ENCODE measurements at places on chromosomes 3 and 15.

- no peak for DNase-seq
Measured at GRCh38 chr3:44795197-44795596, 33.6 kb downstream of the KIF15 start.

GRCh38 chr3:53495146-53495519 lies 722 bp downstream of the CACNA1D start:
- no peak for DNase-seq

DNA sequence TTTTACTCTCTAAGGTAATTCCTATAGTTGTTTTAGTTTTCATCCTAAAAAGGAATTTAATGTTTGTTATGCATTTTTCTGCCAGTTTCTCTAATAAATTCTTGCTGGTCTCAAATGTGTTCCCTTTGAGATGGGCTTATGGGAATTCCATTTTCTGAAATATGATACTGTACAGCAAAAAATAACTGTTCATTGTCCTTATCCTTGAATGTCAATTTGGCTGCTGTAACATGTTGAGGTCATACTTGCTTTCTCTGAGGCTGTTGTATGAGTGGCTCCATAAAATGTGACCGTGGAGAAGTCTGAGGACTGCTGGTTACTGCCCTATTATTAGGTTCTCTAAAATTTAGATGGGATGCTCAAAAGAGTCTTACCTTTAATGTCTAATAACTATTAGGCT lies 266.5 kb downstream of the ADAMTS17 start:
- DNase-seq, result no peak

DNA sequence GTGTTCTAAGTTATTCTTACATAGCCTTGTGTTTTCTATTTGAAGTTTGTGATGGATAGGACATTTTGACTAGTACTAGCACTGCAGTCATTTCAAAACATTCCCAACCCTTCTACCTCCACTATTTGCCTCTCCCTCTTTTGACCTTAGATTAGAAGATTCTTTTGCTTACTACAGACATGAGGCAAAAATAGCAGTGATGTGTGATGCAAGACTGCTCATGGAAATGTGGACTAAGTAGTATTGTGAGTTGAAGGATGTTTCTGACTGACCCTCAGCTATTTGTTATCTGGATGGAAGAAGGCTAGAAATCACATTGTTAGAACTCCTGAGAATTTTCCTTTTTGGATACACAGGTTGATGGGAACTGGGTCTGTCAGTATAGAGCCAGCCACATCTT lies 45.9 kb downstream of the ATP2C1 start:
- DNase-seq, result no peak

DNA sequence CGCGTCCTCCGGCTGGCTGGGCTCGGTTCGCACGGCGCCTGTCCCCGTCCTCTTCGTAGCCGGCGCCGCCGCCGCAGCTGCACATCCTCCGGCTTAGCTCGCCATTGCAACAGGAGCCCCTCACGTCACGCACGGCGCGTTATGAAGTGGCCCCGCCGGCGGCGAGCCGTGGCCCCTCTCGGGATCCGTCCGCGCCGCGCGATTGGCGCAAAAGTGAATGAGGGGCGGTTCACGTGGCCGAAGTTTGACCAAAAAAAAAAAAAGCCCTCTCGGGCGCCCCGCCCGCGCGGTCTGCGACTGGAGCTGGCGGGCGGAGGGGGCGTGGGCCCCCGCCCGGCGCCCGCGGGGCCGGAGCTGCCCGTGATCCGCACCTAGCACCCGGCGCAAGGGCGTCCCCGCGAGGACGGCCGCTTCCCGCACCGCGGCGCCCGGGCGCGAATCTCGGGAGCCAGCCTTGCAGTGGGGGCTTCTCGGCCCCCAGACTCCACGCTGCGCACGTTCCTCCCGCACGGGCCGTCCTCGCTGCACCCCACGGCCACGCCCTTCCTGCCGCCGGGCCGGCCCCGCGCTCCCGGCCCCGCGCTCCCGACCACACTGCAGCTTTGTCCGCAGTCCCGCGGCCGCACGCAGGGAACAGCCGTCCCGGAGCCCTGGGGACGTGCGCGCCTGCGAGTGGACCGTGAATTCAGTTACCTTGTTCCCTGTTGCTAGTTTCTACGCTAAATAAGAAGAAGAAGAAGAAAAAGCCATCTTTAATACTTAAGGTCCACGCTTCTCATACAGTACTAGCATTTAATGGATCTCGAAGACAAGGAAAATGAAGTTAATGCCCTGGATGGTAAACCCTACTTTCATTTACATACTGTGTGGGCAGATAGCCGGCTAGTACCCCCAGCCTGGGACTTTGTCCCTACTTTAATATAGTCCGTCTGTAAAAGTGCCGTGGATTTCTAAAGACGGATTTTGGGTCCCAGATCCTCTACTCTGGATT lies at the start of gene CHSY1:
Gene CHSY1 (minus strand): TSS at position 219 of the 991 bp plus-strand sequence. CDS start 592 bp downstream, outside the sequence.
- DNase-seq, result peak; percentile 75

- DNase-seq, result no peak
Measured at GRCh38 chr3:20696388-20697150, 510.6 kb upstream of the SGO1 start.

DNA sequence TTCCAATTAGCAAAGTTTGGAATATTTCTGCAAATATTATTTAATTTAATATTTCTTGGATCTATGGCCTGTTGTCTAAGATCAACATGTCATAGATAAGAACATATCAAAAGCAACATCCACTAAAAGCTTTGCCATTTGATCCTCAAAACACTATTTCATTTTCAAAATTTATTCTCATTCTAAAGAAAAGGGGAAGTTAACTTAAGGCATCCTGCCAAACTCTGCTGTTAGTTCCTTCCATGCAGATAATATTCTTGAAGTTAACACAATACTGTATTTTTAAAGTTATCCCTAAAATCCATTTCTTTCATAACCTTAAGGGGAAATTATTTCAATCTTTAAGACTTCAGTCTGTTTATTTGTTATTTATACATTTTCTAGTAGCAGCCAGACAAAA lies 28.2 kb upstream of the GBE1 start:
- no peak for DNase-seq

GRCh38 chr3:37349640-37350039 lies 175.3 kb upstream of the LRRFIP2 start:
- no peak for DNase-seq

- DNase-seq, result no peak
Measured at GRCh38 chr15:40307421-40308211, at the start of gene PLCB2. PLCB2 (minus strand) TSS chr15:40307935; CDS start chr15:40307672, 263 bp downstream.

GRCh38 chr3:183178833-183179549 lies 16.5 kb upstream of the LAMP3 start:
- DNase-seq, result no peak

GRCh38 chr15:78982736-78983135 lies 37.9 kb upstream of the CTSH start:
- no peak for DNase-seq

GRCh38 chr15:75758071-75758872 lies 45.6 kb upstream of the CSPG4 start:
- DNase-seq, result peak; percentile 52

- no peak for DNase-seq
Measured at GRCh38 chr15:81108427-81108826, 25.6 kb upstream of the CFAP161 start.

GRCh38 chr3:170741756-170742529 lies 128.1 kb downstream of the RPL22L1 start:
- no peak for DNase-seq

GRCh38 chr3:179196098-179196497 lies 47.9 kb downstream of the PIK3CA start:
- DNase-seq, result peak; percentile 63

DNA sequence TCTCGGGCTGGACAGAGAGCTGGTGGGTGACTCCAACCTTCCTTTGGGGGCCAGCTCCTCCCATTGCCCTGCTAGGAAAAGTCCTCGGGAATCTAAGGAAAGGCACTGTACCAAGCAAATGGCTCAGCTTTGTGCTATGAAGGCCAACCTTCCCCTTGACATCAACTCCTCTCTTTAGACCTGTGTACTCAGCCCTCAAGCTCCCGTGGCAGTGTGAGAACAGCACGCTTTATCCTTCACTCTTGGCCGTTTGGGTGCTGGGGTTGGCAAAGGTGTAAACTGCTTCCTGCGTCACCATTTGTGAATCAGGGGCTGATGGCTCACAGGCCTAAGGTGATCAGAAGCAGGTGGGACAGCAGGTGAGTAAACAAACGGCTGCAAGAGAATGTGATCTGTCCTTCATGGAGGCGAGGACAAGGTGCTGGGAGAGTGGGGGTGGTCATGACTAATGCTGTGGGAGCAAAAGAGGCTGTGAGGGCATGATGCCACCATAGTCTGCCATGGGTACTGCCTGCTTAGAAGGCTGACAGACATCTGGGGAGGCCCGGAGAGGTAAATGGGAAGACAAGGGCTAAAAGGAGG lies 165.2 kb upstream of the TPM1 start:
- no peak for DNase-seq

DNA sequence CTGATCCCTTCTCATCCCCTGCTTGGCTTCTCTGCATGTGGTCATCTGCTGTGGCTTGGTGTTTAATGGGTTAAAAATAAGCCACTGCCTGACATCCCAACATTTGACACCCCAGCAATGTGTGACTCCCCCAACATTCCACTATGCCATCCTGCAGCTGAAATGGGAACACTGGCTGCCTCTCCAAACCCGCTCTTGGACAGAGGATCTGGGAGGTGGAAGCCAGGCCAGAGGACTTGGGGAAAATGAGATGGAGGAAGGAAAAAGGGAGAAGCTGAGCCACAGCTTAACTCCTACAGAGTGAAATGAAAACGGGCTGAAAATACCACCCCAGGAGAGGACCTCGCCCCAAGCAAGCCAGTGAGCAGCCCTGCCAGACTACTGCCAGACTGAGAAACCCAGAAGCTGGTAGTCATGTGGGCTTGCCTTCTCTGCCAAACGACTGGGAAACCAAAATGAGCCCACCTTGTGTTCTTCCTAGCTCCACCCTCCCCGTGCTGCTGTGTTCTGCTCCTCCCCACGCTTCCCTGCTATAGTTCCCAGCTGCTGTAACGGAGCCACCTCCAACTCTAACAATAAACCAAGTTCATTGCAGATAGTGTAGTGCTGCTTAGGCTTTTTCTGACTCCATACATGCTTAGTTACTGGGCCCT lies 13.7 kb downstream of the MAP1A start:
- no peak for DNase-seq

DNA sequence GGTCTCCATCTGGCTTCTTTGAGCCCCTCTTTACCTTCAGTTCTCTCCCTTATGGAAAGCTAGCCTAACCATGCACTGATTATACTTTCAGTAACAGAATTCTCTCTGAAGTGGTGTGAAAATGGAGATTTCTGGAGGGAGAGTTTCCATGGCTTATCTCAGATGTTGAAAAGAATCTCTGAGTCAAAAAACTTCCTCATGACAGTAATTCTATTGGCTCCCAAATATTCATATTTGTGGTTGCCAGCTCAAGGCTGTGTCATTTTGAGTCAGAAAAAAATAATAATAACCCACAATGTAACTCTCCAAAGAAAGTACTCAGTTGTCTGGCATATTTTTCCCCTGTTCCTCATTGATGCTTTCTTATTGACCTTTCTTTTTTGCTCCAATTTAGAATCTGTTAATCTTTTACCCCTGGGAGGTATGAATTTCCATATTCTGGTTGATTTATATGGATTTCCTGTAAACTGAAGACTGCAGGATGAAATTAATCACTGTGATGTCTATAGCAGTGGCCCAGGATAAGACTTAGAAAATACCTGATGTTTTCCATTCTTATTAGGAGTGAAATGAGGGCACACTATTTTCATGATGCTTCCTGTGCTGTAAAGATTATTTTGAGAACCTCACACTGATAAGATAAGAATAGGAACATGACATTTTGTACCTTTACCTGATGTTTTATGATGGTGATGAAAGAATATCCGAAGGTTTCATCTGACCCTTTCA lies 149.5 kb upstream of the EPHA3 start:
- peak; percentile 74 for DNase-seq

- DNase-seq, result no peak
Measured at GRCh38 chr3:156649681-156650080, 24.7 kb upstream of the TIPARP start.

GRCh38 chr3:16502347-16502908 lies 11.1 kb downstream of the RFTN1 start:
- no peak for DNase-seq

DNA sequence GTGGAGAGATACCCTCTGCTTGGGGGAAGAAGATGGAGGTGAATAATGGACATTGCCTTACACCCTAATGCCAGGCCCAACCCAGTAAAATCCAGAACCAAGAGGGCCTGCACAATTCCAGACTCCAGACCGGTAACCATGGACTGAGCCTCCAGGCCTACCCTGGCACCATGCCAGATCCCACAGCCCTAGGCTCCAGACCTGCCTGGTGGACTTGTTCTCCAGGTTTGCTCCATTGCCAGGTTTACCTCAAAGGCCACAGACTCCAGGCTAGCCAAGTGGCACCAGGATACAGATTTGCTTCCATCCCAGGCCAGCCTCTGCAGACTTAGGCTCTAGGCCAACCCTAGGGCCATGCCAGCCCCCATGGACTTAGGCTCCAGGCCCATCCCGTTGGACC lies 14.0 kb downstream of the PLCH1 start:
- no peak for DNase-seq

Measured in HS-5 (cell line).